ENCODE measurements at places on chromosomes 7 and 10.

- no peak for DNase-seq
Observed at GRCh38 chr10:7412237-7412927, 1.5 kb upstream of the SFMBT2 start.

GRCh38 chr7:132112106-132112505 is 464.2 kb downstream of the PLXNA4 start:
- no peak for DNase-seq

GRCh38 chr7:3229904-3230470 is 71.1 kb upstream of the SDK1 start:
- no peak for DNase-seq

GRCh38 chr10:46520381-46520780 is 36.1 kb downstream of the GPRIN2 start:
- DNase-seq: peak; percentile 0

DNA sequence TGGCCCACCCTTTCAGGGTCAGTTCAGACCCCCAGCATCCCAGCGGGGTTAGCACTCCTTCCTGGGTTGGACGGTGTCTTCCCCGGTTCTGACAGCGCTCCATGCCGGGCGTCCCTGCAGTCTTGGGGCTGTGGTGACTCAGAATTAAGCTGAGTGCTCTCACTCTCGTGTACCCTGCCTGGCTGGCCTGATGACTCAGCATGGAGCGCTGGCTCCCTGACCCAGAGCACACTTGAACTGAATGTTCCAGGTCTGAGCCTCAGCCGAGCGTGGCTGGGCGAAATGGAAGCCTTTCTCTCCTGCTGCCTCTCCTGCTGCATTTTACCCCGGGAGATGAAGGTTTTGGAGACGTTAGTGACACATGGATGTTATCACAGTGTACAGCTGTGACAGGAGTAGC is 7.1 kb downstream of the BAG3 start:
- no peak for DNase-seq

GRCh38 chr10:122780391-122780790 is 65.3 kb downstream of the CUZD1 start:
- no peak for DNase-seq

- DNase-seq: no peak
Observed at GRCh38 chr10:78777867-78778266, 290.9 kb upstream of the ZMIZ1 start.

DNA sequence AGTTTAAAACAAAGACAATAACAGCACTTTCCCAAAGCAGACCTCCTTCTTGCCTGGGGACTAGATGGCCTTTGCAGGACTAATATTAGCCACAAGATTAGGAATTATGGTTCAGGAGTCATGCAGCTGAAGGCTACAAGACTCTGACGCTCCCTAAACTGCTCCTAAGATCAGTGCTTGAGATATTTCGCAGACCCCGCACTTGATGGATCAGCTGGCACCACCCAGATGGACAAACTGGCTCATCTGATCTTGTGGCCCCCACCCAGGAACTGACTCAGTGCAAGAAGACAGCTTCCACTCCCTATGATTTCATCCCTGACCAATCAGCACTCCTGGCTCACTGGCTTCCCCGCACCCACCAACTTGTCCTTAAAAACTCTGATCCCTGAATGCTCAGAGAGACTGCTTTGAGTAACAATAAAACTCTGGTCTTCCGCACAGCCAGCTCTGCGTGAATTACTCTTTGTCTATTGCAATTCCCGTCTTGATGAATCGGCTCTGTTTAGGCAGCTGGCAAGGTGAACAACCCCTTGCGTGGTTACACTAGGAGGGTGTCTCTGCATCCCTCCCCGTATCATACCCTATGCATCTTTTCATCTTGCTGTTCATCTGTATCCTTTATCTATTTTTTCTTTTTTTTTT is 26.9 kb upstream of the NRBF2 start:
- no peak for DNase-seq

DNA sequence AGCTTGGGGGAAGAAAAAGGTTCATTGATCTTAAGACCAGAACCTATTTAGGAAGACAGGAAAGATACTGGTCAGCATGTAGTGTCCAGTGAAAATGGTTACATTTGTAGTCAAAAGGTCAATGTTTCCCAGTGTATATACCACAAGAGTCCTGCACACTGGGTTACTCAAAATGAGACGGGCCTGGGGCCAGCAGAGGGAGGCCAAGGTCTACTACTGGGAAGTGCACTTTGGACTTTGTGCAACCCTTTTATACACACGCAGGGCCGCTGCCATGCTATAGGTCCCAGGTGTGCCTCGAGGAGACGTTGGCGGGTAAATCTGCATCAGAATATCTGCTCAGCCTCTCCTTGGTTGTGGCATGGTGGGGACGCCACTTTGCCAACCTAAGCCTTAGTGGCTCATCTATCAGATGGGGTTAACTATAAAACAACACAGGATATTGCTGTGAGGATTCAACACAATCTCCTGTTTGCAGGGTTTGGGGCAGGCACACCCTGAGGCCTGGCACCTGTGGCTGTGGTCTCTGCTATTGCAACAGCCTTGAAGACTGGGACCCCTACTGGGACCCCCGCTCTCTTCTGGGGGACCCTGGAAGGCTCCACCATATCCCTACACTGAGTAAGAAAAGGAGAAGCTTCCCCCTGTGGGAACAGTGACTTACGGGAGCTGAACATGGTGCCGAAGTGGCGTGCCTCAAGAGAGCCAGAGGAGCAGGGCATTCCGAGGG is 19.7 kb downstream of the CLRN3 start:
- no peak for DNase-seq

DNA sequence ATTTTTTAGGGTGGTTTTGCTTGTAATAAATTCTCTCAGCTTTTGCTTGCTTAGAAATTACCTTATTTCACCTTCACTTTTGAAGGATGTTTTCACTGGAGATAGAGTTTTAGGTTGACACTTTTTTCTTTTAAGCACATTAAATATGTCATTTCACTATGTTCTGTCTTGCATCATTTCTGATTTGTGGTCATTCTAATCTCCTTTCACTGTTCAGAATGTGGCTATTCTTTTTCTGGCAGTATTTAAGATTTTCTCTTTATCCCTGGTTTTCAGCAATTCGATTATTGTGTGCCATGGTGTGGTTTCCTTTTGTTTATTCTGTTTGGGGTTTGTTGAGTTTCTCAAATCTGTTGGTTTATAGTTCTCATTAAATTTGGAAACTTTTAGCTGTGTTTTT is 1065.6 kb downstream of the KCNMA1 start:
- no peak for DNase-seq

DNA sequence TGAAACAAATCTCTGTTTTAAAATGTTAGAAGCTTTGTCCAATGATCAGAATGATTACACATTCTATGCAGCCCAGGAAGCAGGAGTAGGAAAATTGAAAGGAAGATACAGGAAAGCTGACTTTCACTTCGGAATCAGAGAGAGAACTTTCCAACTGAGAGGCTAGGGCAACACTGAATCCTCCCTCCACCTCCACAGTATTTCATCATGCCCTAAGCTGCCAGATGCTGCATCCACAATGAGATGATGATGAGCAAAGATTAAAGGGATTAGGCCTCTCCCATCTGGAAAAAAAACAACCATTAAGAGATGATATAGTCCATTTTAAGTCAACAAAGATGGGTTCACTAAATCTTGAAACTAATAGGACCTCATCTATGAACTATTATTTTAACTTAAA is 215.6 kb downstream of the GPR37 start:
- no peak for DNase-seq

- no peak for DNase-seq
Observed at GRCh38 chr10:128896116-128896795, 570.8 kb upstream of the MGMT start.

- no peak for DNase-seq
Observed at GRCh38 chr10:78850644-78851435, 217.9 kb upstream of the ZMIZ1 start.

GRCh38 chr10:128298587-128298986 is 172.4 kb upstream of the MKI67 start:
- DNase-seq: no peak
